ENCODE measurements at places on chromosomes 3 and 15.

DNA sequence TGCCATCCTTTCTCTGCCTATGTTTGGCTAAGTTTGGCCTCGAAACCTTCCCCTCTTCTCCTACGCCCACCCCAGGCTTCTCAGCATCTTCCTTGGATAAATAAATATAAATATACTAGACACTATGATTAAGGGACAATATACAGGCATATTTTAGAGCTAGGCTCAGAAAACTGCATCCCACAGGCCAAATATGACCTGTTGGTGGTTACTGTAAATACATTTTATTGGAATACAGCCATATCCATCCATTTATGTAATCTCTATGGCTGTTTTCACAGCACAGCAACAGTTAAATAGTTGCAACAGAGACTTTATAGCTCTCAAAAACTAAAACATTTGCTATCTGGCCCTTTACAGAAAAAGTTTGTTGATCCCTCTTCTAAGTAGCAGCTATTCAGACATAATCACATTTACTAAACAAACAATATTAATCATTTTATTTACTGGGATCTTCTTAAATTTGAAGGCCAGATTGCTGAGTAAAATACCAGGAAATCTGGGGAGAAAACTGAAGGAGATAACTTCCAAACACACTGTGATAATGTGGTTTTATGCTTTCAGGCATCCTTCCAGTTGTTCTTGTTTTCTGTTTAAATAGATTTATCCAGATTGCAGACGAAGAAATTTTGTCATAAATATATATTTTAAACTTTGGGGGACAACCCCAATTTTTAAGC, 269.7 kb upstream of the THRB start:
- no peak for DNase-seq

- DNase-seq: no peak
These were observed 110.5 kb upstream of the PTPRG start for GRCh38 chr3:61450866-61451265.

DNA sequence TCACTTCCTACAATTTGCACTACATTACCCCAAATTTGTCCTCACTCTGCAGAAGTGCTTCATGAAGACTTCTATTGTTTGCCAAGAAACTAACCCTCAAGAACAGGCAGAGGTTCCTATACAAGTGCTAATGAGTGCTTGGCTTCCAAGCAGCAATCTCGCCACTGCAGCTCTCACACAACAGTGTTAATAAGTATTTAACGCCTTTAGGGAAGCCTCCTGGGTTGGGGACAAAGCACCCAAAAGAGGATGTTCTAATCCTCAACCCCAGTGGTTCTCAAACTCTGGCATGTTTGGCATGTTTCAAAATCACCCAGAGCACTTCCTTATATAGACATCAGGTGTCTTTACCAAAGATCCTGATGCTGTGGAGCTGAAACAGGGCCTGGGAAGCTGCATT, 64.6 kb downstream of the ZIC4 start:
- DNase-seq: no peak

- no peak for DNase-seq
These were observed 505.4 kb downstream of the ZIC1 start for GRCh38 chr3:147914532-147914931.

DNA sequence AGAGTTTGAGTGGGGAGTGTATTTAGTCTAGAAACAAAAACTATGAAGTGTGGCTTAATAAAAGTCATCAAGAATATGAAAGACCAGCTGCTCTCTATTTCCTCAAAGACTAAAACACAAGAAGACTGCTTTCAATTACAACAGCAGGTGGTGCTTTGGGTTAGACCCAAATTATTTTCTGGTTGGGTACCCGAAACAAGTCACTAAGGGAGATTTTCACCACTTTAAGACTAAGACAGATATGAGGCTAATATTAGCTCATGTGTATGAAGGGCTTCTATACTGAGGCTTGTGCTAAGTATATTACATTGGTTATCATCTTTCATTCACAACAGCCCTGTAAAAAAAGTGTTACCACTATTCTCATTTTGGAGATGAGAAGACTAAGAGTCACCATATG, 43.1 kb downstream of the COL8A1 start:
- no peak for DNase-seq

GRCh38 chr3:21159543-21159906, 591.5 kb downstream of the ZNF385D start:
- DNase-seq: no peak

DNA sequence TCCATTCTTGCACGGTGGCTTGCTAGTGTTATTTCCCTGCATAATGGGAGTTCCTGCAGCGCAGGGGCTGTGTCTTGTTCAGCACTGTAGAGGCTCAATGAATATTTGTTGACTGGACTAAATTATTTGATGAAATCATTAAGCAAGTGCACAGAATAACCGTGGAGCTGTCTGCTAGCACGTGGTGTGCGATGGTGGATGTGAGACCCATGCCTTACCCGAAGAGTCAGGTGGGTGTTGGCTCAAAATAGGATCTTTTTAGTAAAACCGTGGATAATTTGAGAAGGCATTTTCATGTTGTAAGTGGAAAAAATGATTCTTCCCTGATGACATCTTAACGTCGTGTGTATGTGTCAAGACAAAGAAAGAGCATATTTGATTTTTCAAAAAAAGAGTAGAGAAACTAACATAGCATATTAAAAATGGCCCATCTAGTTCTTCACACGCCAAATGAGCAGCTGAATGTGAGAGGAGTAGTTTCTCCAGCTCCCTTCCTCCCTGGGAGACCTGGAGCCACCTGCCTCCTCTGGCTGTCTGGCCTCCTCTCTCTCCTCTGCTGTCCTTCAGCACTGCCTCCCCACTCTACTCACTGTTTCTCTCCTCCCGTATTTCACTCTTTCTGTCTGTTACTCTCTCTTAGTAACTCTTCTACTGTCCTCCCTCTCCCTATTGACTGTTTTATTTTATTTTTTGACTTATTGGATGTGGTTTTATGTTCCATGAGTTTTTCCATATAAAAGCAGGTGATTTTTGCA, 6.3 kb downstream of the FAM81A start:
- no peak for DNase-seq

GRCh38 chr3:107441617-107442016, 64.4 kb downstream of the CCDC54 start:
- DNase-seq: no peak

- no peak for DNase-seq
These were observed 76.4 kb downstream of the UBR1 start for GRCh38 chr15:43029476-43029875.

GRCh38 chr3:43484926-43485488, 136.8 kb downstream of the ANO10 start:
- DNase-seq: no peak

- DNase-seq: no peak
These were observed 22.7 kb downstream of the SACM1L start for GRCh38 chr3:45711931-45712330.

Data from NCI-H1436 (cell line).